ENCODE measurements at places on chromosomes 6 and 20.

DNA sequence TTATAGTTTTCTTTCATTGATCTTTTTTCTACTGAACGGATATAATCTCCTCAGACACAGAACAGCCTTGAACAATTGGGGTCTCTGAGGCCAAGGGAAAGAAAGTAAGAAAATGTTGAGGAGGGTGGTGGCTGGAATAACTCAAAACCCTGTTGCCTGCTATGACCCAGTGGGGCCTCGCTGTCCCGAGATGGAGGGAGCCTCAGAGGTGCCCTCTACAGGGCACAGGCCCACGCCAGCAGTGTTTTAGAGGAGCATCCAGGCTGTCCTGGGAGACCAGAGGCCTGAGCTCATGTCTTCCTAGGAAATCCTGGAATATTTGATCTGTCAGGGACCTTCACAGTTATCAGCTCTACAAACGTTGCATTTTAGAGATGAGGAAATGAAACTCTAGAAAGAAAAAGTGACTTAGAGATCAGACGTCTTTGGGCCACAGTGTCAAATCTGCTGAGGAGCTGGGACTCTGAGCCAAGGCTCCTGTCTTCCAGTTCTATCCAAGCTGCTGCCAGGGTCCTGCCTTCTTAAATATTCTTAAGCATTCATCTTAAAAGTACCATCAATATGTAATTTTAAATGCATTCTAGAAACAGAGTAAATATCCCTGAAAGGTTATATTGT lies 26.3 kb downstream of the ALDH5A1 start:
- DNase-seq = peak; percentile 20

DNA sequence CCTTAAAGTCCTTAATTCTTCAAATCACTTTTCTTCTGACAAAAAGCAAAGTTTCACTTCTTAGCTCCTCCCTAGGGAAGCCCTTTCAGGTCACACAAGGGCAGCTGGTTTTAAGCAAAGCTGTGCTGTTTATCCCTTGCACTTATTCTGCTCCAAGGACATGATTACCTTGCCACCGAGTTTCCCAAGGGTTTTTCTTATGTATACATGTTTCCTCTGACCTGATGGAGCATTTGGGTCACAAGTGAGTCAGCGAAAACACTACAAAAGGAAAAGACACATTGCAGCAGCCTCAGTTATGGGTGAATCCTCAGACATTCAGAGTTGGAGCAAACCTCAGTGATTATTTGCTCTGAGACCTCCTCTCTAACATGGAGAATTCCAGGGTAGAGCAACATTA lies 26.6 kb upstream of the ILRUN start:
- DNase-seq = no peak

DNA sequence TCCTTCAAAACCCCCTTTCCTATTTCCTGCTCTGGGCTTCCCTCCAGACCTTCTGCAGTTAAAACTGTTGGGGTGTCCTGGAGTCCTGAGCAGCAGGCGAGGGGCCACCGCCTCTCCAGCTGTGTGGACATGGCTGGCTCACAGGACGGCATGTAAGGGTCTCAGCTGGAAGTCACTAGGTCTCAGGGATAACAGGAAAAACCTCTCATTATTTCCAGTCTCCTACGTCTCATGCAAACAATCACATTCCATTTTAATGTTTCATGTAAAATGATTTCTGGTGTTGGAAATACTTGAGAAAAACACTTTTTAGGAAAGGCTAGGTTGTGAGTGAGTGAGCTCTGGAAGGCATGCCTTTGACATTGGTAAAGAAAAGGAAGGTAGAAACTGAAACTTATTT lies 158.7 kb downstream of the SCML4 start:
- DNase-seq = no peak

DNA sequence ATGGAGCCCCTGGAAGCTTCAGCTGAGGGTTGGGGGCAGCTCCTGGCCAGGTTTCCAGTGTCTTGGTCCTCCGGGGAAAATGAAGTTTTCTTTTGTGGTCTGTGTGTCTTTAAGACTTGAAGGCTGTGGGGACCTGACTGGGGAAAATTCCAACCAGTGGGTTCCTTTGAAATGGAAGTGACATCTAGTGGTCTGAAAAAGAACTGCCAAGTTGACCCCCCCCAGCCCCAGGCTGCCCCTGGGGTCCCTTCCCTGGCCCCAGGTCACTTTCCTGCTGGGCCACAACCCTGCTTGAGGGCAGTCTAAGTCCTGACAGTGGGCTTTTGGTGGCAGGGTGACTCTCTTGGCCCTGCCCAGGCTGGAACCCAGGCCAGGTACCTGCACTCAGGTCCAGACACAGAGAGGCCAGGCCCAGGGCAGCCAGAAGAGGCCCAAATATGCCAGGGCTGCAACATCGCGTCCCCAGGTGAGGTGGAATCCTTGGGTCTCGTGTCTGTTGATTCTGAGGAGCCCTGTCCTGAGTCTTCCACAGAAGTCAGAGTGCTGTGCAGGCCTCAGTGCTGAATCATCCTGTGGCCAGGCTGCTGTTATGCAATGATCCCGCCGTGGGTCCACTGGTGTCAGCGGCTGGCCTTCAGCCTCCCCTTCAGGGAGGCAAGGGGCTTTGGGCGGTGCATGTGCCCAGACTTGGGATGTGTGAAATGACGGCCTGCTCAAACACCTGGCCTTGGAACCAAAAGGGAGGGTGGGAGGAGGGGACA lies 68.4 kb downstream of the VEGFA start:
- no peak for DNase-seq

DNA sequence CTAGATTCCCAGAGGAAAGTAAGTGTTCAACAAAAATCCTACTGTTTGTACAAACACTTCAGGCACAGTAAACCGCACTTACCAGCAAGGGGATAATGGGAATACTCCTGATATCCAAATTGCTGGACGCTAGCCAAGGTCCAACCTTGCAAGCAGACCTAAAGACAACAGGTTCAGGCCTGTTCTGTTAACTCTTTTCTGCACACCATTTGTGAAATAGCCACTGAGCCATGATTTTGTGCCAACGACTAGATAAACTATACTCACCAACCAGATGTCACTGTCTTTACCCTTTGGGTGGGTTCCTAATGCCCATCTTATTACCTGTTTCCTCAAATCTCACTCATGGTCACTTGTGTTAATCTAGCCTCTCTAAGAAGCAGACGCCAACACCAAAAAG lies 43.5 kb downstream of the GOPC start:
- DNase-seq = no peak

GRCh38 chr20:51383891-51384510 lies 158.5 kb downstream of the NFATC2 start:
- DNase-seq = no peak

DNA sequence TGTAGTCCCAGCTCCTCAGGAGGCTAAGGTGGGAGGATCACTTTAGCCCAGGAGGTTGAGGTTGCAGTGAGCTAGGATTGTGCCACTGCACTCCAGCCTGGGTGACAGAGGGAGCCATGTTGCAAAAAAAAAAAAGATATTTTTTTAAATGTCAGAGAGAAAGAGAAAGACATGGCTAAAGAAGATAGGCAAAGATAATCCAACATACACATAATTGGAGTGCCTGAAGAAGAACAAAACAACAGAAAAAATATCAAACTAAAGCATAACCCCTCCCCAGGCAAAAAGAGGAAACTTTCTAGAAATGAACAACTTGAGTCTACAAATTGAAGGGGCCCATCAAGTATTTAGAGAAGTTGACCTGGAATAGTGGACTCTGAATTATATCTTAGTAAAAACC lies 14.0 kb upstream of the GRM4 start:
- DNase-seq = no peak

DNA sequence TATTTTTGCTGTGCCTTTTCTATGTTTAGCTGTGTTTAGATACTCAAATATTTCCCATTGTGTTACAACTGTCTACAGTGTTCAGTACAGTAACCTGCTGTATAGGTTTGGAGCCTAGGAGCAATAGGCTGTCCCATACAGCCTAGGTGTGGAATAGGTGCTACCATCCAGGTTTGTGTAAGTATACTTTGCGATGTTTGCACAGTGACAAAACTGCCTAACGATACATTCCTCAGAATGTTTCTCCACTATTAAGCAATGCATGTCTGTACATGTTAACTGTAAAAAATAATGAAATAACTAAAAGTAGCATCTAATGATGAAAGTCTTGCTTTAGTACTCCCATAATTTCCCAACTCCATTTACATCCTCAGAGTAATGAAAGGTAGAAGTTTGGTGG lies 46.0 kb downstream of the SERAC1 start:
- DNase-seq = no peak

DNA sequence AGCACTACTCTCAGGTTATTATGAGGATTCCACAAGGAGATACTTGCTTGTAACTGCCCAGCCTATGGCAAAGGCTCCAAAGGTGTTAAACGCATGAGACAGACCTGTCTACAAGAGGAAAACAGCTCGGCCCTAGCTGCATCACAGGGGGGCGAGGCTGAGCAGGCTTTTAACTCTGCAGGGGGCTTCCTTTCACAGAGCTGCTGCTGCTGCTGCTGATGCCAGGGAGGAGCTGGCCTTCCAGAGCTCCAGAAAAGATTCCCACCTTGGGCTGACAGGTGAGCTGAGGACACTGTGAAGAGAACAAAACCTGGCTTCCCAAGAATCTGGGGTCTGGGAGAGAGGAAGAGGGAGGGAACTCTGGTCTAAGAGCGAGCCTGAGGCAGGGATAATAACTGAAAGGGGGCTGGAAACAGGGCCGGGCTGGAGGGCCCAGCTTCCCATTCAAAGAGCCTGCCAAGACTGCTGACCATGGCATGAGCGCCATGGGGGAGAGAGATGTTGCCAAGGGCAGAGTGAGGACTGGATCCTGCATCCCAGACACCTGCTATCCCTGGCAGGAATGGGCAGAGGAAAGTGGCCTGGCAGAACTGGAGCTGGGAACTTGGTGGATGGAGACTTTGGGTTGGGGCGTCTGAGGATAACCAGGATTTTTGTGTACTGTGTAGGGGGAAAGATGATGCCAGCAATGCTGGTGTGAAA lies 211.1 kb upstream of the LRFN2 start:
- DNase-seq = no peak

DNA sequence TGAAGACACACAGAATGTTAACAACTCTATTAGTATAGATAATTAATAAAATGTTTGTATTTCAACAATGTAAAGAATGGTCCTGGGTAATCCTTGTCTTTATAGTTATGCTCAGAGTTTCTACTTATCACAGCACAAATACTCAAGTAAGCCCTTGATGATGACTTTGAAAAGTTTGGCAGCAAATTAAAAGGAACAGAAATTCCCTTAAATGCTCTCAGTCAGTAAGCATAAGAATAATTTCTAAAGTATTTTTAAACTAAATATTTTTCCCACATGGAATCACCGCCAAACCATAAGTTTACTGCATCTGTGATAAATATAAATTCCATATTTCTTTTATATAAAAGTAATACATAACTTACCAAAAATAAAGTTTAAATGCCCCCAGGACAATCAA lies 96.1 kb downstream of the COL12A1 start:
- DNase-seq = no peak

- no peak for DNase-seq
Observed at GRCh38 chr20:16292226-16292880, 280.9 kb downstream of the KIF16B start.

- DNase-seq = no peak
Observed at GRCh38 chr6:89749918-89750317, 69.7 kb downstream of the MDN1 start.

DNA sequence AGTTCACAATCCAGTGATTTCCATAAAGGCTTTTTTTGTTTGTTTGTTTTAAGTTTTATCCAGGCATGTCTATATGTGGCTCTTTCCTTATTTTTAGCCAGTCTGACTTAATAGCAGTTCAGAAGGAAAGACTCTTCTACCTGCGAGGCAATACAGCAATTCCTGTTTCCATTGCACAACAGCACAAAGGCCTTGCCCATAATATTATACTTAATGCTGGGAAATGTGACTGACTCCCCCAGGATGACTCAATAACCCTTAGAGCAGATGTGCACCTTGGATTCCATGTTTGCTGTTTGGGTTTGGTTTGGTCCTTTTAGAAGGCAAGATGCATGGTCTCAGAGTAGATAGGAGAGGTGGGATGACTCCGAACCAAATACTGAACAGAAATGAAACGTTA lies 184.1 kb downstream of the MTFR2 start:
- no peak for DNase-seq

DNA sequence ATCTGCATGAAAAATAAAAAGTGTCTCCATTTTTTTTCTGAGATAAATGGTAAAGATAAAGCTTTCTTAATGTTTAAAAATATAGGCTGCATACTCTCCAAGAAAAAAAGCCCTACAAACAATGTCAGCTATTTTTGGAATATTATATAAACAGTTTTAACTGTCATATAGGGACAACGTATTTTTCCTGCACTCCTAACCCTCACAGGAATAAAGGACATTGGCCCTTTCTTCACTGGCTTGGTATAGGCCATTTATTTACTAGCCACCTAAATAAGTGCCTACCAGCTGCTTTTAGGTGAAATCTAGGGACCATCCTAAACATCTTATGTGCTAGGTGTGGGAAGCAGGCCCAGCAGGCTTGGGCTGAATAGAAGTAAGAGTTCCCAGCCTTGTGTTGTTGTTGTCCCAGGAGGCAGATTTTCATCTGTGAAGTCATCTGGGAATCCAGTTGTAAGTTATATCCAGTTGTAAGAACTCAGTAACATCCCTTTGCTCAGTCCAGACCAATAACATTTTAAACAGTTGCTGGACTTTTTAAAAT lies 21.3 kb downstream of the FOXO3 start:
- DNase-seq = no peak

DNA sequence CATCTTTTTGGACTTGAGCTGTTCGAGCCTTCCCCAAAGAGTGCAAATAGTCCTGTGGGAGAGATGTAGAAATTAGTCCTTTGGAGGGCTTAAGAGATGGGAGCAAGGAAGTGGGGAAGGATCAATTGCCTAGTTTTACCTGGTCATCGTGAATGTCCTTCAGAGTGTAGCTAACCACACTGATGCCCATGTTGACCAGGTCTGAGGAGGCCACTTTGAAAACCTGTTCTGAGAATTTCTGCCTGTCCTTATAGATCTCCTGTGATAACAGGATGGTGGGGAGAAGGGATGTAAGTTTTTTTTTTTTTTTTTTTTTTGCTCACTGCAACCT lies 2.0 kb downstream of the FLOT1 start:
- no peak for DNase-seq

- DNase-seq = no peak
Observed at GRCh38 chr6:107704347-107705013, 119.6 kb downstream of the SCML4 start.

DNA sequence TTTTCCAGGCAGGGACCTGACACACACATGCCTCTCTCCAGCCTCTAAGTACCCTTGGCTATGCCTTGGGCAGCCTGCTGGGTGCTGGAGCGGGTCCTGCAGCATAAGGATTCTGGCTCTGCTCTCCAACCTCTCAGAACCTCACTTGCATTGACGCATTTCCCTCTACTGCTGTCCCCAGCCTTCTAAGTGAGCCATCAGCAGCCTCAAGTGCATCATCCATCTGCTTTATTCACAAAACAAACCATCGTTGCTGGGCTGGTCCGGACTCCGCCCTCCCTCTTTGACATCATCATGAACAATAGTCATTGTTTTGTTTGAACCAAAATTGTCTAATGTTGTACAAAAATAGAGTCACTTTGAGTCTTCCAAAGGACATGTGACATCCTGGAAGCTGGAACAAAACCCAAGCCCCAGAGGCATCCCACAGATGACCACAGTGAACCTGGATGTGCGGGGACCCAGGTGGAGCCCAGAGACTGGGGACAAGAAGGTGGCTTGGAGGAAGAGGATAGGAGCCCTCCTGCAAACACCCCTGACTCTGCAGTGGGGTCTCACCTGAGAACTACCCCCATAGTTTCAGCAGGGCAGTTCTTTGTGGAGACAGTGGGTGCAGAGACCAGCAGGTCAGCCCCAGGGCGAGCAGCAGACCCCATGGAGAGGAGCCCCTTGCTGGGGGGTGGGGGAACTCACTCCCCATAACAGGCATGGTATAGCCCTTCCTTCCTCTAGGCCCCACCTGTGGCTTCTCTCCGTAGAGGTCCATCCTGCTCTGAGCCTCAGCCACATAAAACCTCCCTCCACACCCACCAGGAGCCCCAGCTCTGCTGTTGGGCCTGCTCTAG lies 230.1 kb downstream of the SYNDIG1 start:
- DNase-seq = no peak

Measured in activated T-cell treated with anti-CD3 and anti-CD28 coated beads for 48 hours (primary cell).